ENCODE measurements at places on chromosomes 13 and 19.
A peak's percentile ranks its signal among the peaks of the same experiment; 100 is the strongest.

DNA sequence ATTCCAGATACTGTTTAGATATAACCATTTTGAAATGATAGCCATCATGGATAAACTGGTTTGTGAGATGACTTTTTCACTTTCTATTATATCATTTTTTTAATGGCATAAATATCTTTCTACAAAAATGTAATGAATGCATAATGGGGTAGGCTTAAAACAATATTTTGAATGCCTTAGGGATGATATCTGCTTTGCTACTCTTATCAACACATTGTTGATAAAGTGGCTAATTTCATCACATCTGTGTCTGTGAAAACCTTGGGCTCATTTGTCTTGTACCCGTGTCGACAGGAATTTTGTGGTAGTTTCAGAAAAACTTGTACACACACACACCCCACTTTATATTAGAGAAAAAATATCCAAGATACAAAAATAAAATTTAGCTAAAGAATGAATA is 44.1 kb downstream of the SLITRK6 start:
- H3K4me1 ChIP-seq: no peaks in the 10 kb centered on the region
- no peak overlapping the region for H3K4me3 ChIP-seq
- H3K36me3 ChIP-seq: no peaks in the 10 kb centered on the region
- no peaks in the 10 kb centered on the region for H3K27me3 ChIP-seq

DNA sequence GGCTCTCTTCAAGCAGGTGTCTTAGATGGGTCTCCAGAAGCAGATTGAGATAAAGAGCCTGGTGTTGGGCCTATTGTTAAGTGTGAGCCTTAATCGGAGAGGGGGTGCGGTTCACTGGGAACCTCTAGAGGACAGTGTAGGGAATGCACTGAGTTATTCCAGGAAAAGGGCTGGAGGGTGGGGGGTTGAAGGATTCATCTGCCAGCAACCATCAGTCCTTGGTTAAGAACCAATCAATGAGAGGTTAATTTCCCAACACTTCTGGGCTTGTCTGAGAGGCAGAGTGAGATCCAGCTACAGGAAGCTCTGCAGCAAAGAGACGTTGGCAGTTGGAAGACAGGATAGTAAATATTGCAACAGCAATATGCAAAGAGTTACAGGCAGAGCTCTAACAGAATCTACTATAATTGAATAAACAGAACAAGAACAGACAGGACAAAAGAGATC is 28.7 kb downstream of the CYP4F2 start:
- no peaks in the 10 kb centered on the region for H3K36me3 ChIP-seq
- peaks cover 8% of the 10 kb centered on the region for H3K4me1 ChIP-seq
- H3K27ac ChIP-seq: no peak overlapping the region
- peak; percentile 7 for DNase-seq
- peaks cover 10% of the 10 kb centered on the region for H3K27me3 ChIP-seq

- no peak overlapping the region for H3K27ac ChIP-seq
- no peak overlapping the region for H3K4me3 ChIP-seq
- no peaks in the 10 kb centered on the region for H3K4me1 ChIP-seq
Observed at GRCh38 chr13:63190742-63191141, 1775.1 kb upstream of the PCDH20 start.

DNA sequence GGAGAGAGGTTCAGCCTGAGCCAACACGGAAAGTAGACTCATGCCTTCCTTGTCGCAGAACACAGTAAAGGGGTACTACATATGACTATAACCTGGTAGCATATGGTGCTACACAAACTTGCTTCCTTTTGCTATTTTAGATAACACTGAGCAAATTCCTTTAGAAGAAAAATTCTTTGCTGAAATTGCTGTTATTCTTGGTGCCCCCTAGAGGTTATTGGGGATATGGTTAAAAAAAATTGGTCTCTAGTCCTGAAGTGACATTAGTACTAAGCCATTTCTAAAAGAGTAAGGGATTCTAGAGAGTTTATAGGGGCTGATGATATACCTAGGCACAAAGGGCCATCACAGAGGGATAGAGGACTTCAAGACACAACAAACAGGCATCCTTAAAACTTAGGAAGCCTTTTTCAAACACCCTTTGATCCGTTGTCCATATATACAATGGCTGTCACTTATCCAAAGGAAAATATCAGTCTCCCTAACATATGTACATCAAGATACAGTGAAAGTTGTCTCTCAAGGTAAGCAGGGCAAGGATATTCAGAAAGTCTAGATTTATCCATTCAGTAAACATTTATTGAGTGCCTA is 13.9 kb upstream of the HS6ST3 start:
- H3K27ac ChIP-seq: no peak overlapping the region
- H3K4me3 ChIP-seq: no peak overlapping the region
- no peaks in the 10 kb centered on the region for H3K4me1 ChIP-seq
- no peaks in the 10 kb centered on the region for H3K36me3 ChIP-seq
- H3K27me3 ChIP-seq: no peaks in the 10 kb centered on the region

- no peak overlapping the region for H3K4me3 ChIP-seq
- H3K4me1 ChIP-seq: peaks cover 10% of the 10 kb centered on the region
- peaks cover 5% of the 10 kb centered on the region for H3K36me3 ChIP-seq
- H3K27me3 ChIP-seq: peaks cover 6% of the 10 kb centered on the region
- H3K27ac ChIP-seq: no peak overlapping the region
Observed at GRCh38 chr19:17718550-17718946, 732 bp upstream of the MAP1S start.

DNA sequence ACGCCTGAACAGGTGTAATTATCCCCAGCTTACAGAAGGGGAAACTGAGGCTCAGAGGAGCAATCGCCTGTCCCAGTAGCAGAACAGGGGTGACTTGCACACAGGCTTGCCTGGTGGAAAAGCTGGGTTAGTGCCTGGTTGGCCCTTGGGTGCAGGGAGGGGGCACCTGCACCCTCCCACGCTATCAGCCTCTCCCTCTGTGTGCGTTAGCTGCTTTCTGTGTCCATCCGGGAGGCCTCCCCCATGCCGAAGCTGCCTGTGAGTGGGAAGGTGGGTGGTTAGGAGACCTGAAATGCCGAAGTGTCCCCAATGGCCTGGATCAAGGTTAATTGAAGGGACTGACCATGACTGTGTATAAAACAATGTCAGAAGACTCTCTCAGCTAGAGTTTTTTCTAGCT is 295.0 kb downstream of the ZNF536 start:
- no peak overlapping the region for H3K27ac ChIP-seq
- DNase-seq: no peak
- H3K36me3 ChIP-seq: no peaks in the 10 kb centered on the region
- no peak overlapping the region for H3K4me3 ChIP-seq

DNA sequence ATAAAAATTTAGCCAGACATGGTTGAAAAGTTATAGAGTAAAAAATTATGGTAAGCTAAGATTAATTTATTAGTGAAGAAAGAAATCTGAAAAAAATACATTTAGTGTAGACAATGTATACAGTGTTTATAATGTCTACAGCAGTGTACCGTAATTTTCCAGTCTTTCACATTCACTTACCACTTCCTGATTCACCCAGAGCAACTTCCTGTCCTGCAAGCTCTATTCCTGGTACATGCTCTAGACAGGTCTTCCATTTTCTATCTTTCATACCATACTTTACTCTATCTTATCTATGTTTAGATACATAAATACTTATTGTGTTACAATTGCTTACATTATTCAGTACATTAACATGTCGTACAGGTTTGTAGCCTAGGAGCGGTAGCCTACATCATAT is 1387.8 kb upstream of the ATXN8OS start:
- no peak overlapping the region for H3K27ac ChIP-seq
- no peak for DNase-seq
- no peaks in the 10 kb centered on the region for H3K27me3 ChIP-seq
- no peaks in the 10 kb centered on the region for H3K36me3 ChIP-seq
- no peaks in the 10 kb centered on the region for H3K4me1 ChIP-seq

GRCh38 chr13:42832341-42833096 is 51.1 kb downstream of the FAM216B start:
- DNase-seq: no peak
- no peak overlapping the region for H3K27ac ChIP-seq
- H3K4me3 ChIP-seq: no peak overlapping the region
- H3K4me1 ChIP-seq: no peaks in the 10 kb centered on the region
- no peaks in the 10 kb centered on the region for H3K36me3 ChIP-seq

GRCh38 chr13:56893843-56894242 is 246.9 kb upstream of the PRR20A start:
- no peaks in the 10 kb centered on the region for H3K36me3 ChIP-seq
- no peak overlapping the region for H3K27ac ChIP-seq
- H3K27me3 ChIP-seq: no peaks in the 10 kb centered on the region

- DNase-seq: no peak
- H3K36me3 ChIP-seq: no peaks in the 10 kb centered on the region
- H3K27me3 ChIP-seq: no peaks in the 10 kb centered on the region
- no peak overlapping the region for H3K4me3 ChIP-seq
Observed at GRCh38 chr13:41491436-41491835, 34.1 kb downstream of the RGCC start.

DNA sequence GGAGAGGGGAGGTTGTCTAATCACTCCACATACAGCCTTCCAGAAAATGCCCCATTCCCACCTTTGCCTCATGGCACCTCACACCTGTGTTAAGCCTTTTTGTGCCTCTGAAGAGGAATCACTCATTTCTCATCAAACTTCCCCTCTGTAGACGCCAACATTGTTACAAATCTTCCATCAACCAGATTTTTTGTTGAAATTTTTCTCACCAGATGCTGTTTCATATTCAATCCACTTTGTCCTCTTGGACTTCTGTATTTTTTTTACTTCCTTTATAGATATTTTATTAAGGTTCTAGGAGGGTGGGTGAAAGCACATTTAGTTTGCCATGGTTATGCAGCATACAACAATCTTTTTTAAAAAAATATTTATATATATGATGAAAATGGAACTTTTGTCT is 74.0 kb downstream of the RUBCNL start:
- no peak for DNase-seq
- no peaks in the 10 kb centered on the region for H3K27me3 ChIP-seq
- peak overlapping the region; percentile 65 for H3K27ac ChIP-seq

DNA sequence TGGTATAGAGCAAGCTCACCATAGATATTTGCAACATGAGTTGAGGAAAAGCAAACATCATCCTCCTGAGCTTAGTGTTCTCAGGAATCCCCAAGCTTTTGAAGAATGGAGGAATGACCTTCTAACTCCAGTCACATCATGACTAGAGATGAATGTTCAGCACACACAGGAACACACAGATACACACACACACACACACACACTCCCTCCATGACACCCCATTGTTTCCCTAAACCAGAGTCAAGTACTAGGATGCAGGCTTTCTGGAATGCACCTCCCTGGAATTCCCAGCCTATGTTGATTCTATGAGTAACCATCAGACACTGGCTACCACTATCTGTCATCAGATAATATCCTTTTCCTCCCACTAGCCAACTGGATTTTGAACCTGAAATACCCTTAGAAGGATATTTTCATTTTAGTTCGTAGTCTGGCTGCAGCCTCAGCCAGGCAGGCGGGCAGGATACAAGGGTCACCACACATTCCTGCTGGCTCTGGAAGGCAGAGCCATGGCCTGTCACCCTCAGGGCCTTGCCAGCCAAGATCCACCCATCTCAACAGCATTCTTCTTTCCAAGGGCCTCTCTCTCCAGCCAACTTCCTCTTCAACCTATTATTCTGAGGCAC is 162.4 kb downstream of the FOXO1 start:
- no peaks in the 10 kb centered on the region for H3K36me3 ChIP-seq
- H3K4me1 ChIP-seq: peaks cover 20% of the 10 kb centered on the region
- H3K27ac ChIP-seq: no peak overlapping the region
- H3K4me3 ChIP-seq: no peak overlapping the region

GRCh38 chr19:3816566-3817218 is 30.5 kb upstream of the MATK start:
- H3K36me3 ChIP-seq: no peaks in the 10 kb centered on the region
- H3K27ac ChIP-seq: no peak overlapping the region
- DNase-seq: no peak
- H3K4me1 ChIP-seq: peaks cover 41% of the 10 kb centered on the region
- H3K4me3 ChIP-seq: no peak overlapping the region

- peaks cover 8% of the 10 kb centered on the region for H3K36me3 ChIP-seq
- DNase-seq: no peak
- no peaks in the 10 kb centered on the region for H3K27me3 ChIP-seq
- H3K4me1 ChIP-seq: no peaks in the 10 kb centered on the region
Observed at GRCh38 chr13:27118428-27119054, 53.1 kb downstream of the USP12 start.
